ENCODE measurements at places on chromosomes 2 and 18. TPM values are rescaled to one million over a fixed set of nuclear protein-coding genes. Genes with fewer than 3 reads are reported as not detected.

The NCOA1 gene
- total RNA-seq = 9.8 TPM

The ATP6V1B1 gene
- total RNA-seq = 2.2 TPM

The SPIRE1 gene
- 26.9 TPM for total RNA-seq

The OR6B2 gene
- total RNA-seq = not detected

The SULT1C4 gene
- total RNA-seq = not detected
